Stimulated activated naive CD8-positive, alpha-beta T cell treated with anti-CD3 and anti-CD28 coated beads, Interleukin-15, Interleukin-2, amounts not matched to agents 100 U/mL and 50 U/mL, for 24 hours (primary cell): ENCODE measurements at places on chromosomes 6 and 20.

GRCh38 chr6:127124172-127124571 lies 5.7 kb downstream of the RSPO3 start:
- DNase-seq: no peak

DNA sequence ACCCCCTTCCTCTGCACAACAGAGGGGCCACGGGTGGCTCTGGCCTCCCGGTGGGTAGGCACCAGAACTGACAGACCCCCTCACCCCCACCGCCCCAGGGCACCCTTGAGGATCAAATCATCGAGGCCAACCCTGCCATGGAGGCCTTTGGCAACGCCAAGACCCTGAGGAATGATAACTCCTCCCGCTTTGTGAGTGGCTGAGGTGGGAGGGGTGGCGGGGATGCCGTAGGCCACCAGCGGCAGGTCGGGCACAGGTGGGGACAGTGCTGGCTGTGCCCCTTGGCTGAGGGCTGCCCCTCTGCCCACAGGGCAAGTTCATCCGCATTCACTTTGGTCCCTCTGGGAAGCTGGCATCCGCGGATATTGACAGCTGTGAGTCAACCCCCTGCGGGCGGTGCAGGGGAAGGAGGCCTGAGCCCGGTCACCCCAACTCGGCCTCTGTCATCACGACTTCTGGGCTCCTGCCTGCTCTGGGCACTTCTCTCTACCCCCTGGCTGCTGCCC lies 29.1 kb downstream of the MYH7B start:
- no peak for DNase-seq

DNA sequence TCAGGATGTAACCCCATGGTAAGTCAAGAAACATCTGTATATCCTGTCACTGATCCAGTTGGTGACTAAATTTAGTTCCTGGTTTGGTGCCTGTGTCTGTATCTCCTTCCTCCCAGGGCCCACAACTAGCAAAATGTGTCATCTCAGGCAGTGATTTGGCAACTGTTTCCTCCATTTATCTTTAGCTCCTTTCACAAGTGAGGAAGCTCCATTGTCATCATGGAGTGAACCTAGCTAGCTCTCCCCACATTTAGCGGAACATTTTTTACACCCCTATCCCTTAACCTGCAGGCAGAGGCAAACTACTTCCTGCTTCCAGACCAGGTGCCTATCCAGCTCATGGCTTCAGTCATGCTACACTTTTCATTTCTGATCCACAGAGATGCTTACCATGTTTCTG lies 99.5 kb downstream of the IPCEF1 start:
- no peak for DNase-seq

DNA sequence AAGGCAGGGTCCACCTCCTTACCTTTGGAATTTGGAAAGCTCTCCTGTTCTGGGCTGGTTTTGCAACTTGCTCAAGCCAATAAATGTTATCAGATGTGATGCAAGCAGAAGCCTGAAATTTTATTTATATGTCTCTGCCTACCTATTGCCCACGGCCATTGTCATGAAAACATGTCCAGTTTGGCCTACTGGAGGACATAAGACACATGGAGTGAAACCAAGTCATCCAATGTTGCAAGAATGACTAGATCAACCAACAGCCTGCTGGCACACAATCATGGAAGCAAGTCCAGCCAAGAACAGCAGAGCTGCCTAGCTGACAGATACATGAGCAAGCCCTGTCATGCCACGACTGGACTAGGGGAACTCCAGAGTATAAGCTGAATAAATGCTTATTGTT lies 56.7 kb upstream of the IRAK1BP1 start:
- DNase-seq: no peak

GRCh38 chr6:53175027-53175426 lies 26.4 kb upstream of the GCM1 start:
- DNase-seq: no peak

- DNase-seq: no peak
Measured at GRCh38 chr6:51459958-51460357, 627.5 kb downstream of the PKHD1 start.

DNA sequence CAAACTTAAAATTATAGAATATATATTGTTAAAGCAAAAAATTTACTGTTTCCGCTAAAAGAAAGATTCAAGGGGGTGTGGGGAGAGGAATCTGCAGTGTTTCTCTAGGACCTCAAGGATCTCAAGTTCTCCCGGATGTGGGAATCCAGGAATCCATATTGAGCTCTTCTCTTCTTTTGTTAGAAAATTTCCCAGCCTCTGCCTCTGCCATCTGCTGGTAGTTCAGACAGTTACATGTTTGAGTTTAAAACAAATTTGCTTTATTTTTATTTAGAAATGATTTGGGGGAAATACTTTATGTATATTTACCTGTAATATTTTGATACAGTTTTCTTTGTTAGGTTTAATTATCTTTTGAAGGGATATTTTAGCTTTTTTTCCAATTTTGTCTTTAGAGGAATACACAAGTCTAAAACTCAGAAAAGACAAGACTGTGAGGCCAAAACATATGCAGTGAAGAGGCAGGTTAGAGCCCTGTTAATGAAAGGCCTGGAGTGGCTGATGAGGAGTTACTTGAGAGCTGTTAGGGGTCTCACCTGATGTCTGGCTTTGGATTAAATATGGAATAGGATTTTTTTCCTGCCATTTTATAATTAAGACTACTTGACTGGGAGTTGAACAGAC lies 268.8 kb downstream of the ARID1B start:
- DNase-seq: no peak

- DNase-seq: no peak
Measured at GRCh38 chr6:43428874-43429273, 1.5 kb downstream of the ABCC10 start.

DNA sequence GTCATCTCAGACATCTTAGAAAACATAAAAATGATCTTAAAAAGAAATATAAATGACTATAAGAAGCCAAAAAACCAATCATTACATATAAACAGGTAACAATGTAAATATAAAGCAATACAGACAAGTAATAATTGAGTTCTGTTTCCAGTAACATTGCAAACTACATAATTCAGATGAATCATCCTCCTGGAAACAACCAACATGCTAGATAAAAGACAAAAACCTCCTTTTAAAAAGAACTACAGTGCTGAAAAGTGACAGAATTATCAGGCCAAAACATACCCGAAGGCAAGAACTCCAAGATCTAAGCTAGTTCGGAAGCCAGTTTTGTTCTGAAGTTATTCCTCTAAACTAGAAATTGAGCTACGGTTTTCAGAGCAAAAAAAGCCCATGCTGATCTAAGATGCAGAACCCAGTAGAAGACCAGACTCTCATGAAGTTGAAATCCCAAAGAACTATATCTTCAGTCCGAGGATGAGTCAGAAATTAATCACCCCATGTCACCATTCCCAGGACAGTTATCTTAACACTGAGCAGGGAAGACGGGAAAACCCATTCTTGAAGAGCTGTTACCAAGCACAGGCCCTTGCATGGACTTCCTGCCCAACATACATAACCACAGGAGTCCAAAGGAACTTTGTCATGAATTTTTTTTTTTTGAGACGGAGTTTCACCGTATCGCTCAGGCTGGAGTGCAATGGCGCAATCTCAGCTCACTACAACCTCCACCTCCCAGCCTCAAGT lies 9.8 kb downstream of the PGM3 start:
- no peak for DNase-seq

- no peak for DNase-seq
Measured at GRCh38 chr6:26412228-26412627, 10.2 kb downstream of the BTN3A1 start.

DNA sequence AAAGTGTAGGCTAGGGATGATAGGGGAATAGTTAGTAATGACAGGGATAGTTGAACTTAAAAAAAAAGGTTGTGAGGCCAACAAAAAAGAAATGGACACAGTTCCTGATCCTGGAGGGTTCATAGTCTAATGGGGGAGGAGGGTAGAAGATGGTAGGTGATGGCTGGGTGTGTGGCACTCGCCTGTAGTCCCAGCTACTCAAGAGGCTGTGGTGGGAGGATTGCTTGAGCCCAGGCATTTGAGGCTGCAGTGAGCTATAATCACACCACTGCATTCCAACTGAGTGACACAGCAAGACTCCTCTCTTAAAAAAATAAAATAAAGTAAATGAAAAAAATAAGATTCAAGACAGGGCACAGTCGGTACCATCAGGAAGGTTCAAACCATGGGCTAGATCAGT lies 2.4 kb upstream of the MICB start:
- no peak for DNase-seq

DNA sequence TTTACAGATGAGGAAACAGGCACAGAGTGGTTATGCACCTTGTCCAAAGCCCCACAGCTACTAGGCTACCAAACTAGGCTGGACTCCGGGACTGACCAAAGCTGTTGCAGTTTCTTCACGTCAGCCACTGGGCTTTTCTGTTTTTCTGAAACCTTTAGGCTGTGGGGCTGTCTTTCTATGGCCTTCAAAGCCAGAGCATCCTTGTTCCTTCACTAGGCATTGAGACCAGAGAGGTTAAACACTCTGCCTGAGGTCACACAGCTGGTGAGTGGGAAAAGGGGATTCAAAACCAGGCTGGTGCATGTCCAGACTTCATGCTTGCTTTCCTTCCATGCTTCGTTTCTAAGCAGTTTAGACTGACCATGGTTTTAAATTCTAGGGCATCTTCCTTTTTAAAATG lies 97.5 kb upstream of the KCNG1 start:
- no peak for DNase-seq

DNA sequence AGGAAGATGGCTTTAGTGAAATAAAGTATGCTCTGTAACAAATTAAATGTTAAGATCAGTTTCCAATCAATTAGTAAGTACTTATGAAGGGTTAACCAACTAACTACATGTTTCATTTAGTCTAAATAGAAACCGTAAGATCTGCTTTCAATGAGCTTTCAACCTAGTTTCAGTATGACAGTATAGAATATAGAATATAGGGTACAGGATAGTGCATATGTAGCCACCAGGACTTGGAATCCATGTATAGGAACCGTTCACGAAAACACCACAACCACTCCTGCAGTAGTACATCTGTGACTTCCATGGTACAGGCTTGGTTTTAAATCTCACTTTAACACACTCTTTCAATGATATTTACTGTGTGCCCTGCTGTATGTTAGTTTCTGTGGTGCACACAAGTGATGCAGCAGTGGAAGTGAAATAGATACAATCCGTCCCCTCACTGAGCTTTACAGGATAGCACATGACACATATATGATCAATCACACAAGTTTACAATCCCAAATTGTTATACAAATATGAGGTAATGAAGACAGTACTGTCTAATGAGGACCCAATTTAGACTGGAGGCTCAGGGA lies 479.7 kb upstream of the MARCKS start:
- no peak for DNase-seq

- no peak for DNase-seq
Measured at GRCh38 chr6:110933912-110934311, 24.6 kb upstream of the GTF3C6 start.

GRCh38 chr6:151247490-151247889 lies 7.7 kb downstream of the AKAP12 start:
- DNase-seq: no peak

DNA sequence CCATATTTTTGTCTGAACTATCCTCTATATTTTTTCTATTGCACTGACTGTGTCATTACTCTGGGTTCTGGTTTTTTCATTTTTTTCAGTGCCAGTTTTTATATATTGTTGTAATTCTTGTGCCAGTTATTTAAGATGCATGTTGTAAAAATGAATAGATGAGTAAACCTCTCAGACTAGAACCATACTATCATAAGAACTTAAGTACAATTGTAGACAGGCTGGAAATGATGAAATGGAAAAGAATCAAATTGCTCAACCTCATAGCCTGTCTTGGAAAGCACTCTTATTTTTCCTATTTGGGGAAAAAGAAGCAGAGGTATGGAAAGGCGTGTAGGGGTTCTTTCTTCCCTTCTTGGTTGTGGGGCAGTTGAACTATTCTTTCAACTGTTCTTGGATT lies 30.2 kb downstream of the PANK2 start:
- DNase-seq: no peak

GRCh38 chr6:28393912-28394662 lies 5.5 kb downstream of the ZSCAN12 start:
- no peak for DNase-seq

GRCh38 chr20:23669866-23670265 lies 19.0 kb downstream of the CST4 start:
- no peak for DNase-seq
